ENCODE measurements at places on chromosomes 4 and X.
A peak's percentile ranks its signal among the peaks of the same experiment; 100 is the strongest.

GRCh38 chr4:131644619-131645018 lies 1504.5 kb upstream of the PCDH10 start:
- peak; percentile 31 for DNase-seq

DNA sequence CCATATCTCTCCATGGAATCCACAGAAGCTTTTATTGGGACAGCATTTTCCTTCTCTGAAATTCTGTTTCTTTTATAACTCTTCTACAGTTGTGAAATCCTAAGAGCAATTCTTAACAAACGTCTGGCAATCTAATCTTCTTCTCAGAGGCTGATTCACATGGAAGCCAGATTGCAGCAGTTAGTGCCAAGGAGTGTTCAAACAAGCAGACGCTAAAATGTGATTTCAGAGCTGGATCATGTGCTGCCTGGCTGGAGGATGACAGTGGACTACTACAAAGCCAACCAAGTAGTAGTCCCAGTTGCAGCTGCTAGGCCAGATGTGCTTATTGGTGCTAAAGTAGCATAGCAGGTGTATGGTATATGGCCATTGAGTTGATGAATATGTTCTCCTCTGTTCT lies 27.7 kb upstream of the GLRB start:
- DNase-seq = no peak

DNA sequence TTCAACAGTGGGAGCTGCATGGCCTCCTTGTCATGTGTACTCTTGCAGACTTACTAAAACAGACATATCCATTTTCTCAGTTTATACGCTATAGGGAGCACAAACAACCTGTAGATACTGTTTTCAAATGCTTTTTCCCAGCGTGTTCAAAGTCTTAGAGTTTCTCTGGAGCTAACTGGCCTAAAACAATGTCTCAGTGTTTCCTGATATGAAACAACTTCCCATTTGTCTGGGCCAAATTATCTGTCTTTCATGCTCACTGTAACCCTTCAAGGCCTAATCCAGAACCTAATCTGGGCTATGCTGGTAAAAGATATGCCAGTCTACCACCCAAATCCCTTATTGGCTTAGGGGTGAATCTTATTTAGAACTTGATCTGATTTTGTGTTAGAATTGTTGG lies 38.8 kb downstream of the RAB40A start:
- DNase-seq = no peak

GRCh38 chr4:187387739-187388138 lies 607.8 kb upstream of the ZFP42 start:
- no peak for DNase-seq

DNA sequence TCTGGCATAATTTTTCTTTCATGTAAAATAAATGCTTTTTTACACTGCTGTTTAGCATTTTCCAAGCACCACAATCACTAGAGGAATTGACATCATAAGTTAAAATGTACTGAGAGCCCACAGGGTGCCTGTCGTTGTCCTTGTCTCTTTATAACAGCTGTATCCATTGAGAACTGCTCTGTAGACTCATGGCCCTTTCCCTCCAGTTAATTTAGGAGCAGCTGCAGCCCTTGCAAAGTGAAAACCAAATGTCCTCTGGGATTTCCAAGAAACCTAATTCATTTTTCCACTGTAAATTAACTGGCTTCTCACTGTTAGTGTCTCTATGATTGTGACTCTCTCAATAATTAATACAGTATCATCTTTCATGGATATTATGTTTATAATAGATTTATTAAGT lies 185.9 kb downstream of the SLC4A4 start:
- peak; percentile 86 for DNase-seq

DNA sequence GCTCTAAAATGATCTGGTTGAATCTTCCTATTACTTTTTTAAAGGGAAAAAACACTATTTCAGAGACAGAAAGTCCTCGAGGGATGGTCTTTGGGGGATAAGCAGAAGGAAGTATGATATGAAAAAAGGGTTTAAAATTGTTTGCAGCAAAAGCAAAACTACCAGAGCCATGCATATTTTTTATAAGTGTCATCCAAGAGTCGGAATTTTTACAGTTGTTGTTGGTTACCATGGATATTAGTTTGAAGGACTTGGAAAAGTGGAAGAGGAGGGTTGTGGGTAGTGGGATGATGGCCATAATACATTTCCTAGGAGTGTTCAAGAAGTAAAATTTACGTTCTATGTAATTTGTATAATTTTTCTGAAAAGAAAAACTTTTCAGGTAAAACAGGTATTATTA lies 134.4 kb downstream of the PCDH7 start:
- DNase-seq = no peak

DNA sequence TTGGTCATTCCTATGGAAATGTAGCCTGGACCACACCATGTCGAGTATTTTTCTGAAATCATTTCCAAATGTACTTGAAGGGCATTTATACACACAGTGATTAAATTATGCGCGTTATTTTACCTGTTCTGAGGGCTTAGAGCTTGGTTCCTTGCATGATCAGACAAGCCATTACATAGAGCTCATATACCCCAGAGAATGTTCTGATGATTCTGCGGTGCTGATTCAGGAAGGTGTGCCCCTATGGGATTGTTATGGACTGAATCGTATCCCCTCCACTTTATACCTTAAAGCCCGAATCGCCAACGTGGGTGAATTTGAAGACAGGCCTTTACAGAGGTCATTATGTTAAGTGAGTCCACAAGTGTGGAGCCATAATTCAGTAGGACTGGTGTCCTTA lies 848.9 kb downstream of the TRIML1 start:
- no peak for DNase-seq
